Stimulated activated CD4-positive, alpha-beta T cell treated with anti-CD3 and anti-CD28 coated beads, Interleukin-12 subunit alpha, Interleukin-12 subunit beta, amount 100 ng/mL, for 24 hours (primary cell): ENCODE measurements at places on chromosomes 6 and 20.

GRCh38 chr6:34512738-34513115 is 43.4 kb downstream of the SPDEF start:
- no peak for DNase-seq

DNA sequence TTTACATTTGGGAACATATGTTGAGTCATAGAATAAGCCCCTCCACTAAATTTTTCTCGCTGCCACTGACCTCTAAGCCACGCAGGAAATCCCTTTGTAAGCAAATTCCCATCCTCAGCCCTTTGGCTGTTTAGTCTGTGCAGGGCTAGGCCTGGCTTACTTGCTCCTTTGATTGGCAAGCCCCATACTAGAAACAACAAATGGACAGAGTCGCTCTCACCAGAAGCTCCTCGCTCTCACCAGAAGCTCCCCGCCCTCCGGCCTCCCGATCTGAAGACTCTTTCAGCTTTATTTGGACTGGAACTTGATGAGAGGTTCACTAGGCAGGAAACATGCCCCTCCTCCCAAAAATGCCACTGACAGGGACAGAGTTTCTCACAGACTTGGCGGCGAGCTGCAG is 149.2 kb upstream of the EXOC2 start:
- DNase-seq, result no peak

- DNase-seq, result no peak
Measured at GRCh38 chr6:147156799-147157382, 47.3 kb upstream of the STXBP5 start.

DNA sequence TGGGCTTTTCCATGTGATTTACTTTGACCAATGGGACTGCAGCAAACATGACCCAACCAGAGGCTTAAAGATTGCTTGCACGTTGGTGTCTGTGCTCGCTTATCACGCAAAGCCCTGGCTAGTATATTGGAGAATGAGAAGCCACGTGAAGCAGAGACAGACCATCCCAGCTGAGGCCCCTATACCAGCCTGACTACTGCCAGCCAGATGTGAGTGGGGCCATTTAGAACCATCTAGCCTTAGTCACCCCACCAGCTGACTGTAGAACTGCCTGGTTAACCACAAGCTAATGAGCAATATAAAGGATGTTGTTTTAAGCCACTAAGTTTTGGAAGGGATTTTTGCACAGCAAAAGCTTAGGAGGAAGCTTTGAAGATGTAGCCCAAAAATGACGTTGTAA is 74.5 kb downstream of the MACROD2 start:
- DNase-seq, result no peak

DNA sequence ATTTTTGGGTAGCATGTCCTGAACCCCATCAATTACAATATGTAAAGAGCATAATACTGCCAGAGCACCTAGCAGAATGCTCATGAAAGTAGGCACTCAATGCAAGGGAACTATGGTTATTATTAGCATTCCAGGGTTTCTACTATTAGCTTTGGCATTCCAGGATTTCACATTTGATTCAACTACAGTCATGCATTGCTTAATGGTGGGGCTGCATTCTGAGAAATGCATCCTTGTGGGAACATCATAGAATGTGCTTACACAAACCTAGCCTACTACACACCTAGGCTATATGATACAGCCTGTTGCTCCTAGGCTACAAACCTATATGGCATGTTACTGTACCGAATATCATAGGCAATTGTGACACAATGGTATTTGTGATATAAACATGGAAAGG is 247.8 kb downstream of the CD83 start:
- DNase-seq, result no peak

DNA sequence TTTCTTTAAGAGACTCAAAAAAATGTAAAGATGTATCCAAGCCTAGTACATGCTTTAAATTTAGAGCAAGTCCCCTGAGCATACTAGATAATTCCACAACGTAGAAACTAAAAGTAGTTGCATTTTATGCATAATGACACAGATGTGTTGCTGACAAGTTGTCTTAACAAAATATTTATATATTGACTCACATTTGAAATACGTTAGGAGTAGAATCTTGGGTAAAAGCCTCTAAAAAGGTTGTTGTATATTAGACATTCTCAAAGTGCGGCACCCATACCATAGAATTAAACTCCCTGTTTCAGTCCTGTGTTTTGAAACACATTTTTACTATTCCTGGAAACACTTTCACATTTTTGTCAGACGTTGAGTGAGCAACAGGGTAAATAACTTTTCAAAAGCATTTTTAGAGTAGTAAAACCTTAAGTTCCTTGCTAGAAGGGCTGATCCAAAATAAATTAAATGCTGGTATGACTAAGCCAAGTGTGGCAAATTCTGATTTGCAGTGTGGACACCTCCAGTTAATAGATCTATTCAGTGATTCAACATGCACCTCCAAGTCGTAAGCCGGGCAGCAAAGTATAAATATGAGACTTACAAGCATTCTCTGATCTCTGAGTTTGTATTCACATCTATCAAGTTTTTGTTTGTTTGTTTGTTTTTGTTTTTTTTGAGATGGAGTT is 97.5 kb downstream of the GMDS start:
- no peak for DNase-seq

GRCh38 chr6:152453421-152453820 is 183.7 kb downstream of the SYNE1 start:
- DNase-seq, result no peak

GRCh38 chr20:36754656-36755222 is 8.8 kb upstream of the NDRG3 start:
- no peak for DNase-seq

DNA sequence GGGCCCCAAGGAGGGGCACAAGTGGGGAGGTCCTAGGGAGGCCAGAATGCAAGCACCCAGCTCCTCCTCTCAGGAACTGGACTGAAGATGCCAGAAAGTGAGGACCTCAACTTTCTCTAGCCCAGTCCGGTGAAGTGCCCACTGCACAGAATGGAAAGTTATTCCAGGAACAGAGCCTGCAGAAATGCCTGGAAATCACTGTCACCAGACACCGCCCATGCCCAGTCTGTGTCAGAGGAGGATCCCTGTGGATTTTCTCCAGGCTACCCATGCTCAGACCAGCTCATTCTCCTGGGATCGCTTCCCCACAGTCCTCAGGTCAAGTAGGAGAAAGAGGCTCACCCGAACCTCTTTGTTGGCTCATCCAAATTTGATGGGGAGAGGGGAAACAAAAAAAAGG is 6.5 kb downstream of the PRPH2 start:
- DNase-seq, result no peak

DNA sequence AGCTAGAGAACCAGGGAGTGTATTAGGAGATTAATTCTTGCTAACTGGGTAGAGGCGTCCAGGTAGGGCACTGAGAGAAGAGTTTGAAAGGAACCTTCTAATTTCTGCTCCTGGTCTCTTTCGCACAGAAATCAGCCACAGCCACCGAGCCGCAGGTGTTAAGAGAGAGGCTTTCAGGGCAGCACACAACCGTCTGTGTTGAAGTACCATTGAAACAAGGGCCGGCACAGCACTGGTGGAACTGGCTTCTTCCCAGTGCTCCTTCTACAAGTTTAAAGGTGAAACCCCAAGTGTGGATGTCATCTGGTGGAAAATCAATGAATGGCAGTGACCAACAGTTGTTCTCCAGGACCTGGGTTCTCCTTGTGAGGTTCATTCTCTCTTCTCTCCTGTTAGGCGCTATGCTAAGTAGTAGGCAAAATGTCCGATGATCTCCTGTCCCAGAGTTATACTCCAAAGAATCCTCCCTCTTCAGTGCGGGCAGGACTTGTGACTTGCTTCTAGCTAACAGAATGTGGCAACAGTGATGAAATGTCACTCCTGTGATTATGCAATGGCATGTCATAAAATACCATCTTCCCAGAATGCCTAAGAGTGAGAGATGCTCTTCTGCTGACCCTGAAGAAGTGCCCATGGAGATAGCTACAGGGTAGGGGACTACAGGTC is 15.0 kb upstream of the RIN2 start:
- no peak for DNase-seq

DNA sequence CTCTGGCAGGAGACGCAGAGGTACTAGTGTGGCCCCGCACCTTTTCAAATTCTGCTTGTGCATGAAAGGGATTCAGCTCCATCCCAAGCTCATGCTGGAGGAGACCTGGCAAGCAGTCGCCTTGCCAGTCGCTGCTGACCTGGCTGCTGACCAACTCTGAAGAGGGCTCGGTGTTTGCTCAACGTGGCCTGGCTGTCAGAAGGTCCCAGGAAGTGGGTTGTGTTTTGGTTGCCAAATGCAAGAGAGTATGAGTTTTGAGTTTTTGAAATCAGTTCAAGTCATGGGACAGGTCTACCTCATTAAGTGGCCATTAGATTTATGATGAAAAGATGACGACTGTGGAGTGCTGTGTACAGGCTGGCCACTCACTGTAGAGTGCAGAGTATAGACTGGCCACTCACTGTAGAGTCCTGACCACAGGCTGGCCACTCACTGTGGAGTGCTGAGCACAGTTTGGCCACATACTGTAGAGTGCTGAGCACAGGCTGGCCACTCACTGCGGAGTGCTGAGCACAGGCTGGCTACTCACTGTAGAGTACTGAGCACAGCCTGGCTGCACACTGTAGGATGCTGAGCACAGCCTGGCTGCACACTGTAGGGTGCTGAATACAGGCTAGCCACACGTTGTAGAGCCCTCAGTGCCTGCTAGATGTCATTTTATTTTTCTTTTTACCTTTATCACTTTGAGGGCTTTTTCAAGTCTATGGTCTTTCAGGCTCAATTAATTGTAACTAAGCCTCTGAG is 193.9 kb downstream of the ZNF217 start:
- DNase-seq, result no peak

GRCh38 chr6:44333942-44334341 is 8.5 kb upstream of the SPATS1 start:
- no peak for DNase-seq

GRCh38 chr6:12034837-12035236 is 22.7 kb downstream of the HIVEP1 start:
- DNase-seq, result no peak

- no peak for DNase-seq
Measured at GRCh38 chr6:15470746-15471145, 192.1 kb downstream of the DTNBP1 start.

- no peak for DNase-seq
Measured at GRCh38 chr20:50471231-50471630, 39.0 kb upstream of the PTPN1 start.

GRCh38 chr20:11777387-11778205 is 140.1 kb upstream of the BTBD3 start:
- no peak for DNase-seq

GRCh38 chr6:77857421-77857820 is 204.6 kb downstream of the MEI4 start:
- DNase-seq, result no peak

DNA sequence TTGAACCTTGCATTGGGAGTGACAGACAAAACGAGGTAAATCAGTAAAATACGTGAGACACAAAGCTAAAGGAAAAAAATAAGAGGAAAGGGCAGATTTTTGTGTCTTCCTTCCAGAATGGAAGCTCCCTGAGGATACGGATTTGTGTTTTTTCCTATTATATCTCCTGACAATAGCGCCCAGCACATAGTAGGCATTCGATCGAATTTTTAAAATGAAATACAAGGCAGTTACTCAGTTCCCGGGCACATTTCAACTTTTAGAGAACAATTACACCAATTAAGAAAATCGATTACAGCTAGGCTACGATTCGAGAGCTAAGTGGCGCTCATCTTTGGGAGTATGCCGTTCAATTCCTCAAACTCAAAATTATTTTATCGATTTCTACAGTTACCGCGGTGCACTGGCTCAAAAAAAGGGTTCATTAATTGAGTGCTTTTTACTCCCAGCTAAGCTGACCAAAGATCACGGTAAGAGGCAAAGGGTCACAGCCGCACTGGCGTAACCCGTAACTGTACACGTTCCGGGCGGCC is 443 bp downstream of the RMND1 start:
- no peak for DNase-seq

GRCh38 chr6:159875194-159875593 is 15.6 kb upstream of the MAS1 start:
- DNase-seq, result no peak

- no peak for DNase-seq
Measured at GRCh38 chr6:22921828-22922227, 352.5 kb downstream of the HDGFL1 start.

GRCh38 chr6:39281312-39281980 is 32.8 kb downstream of the KCNK17 start:
- no peak for DNase-seq

DNA sequence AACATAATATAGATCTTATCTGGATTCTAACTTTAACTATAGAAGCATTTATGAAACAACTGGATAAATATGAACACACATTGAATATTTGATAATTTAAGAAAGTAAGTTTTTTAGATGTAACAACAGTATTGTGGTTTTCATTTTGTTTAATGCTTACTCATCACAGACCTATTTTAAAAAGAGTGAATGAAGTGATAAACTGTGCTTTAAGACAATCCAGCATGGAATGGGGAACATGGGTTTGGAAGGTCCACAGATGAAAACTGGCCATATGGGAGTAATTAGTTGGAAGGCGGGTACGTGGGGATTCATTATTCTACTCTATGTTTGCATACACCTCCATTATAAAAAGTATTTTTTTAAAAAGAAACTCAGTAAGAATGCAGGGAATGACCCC is 21.2 kb downstream of the EPB41L2 start:
- no peak for DNase-seq

DNA sequence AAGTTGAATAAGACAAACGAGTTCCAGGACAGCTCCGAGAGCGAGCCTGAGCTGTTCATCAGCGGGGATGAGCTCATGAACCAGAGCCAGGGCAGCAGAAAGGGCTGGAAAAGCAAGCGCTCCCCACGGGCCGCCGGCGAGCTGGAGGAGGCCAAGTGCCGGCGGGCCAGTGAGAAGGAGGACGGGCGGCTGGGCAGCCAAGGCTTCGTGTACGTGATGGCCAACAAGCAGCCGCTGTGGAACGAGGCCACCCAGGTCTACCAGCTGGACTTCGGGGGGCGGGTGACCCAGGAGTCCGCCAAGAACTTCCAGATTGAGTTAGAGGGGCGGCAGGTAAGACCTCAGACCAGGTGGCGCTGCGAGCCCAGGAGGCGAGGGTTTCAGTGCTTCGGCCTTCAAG is 56.0 kb upstream of the TMEM181 start:
- DNase-seq, result no peak

GRCh38 chr6:116017546-116018295 is 43.0 kb downstream of the FRK start:
- DNase-seq, result no peak

- no peak for DNase-seq
Measured at GRCh38 chr6:29757282-29757681, 34.0 kb downstream of the HLA-F start.

DNA sequence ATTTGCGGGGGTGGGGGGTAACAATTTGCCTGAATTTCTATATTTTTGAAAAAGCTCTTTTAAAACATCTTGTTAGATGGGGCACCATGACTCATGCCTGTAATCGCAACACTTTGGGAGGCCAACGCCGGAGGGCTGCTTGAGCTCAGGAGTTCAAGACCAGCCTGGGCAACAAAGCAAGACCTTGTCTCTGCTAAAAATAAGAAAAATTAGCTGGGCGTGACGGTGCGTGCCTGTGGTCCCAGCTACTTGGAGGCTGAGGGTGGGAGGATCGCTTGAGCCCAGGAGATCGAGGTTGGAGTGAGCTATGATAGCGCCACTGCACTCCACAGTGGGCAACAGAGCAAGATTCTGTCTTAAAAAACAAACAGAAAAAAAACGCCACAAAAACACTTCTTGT is 41.5 kb upstream of the TIAM2 start:
- no peak for DNase-seq

- DNase-seq, result no peak
Measured at GRCh38 chr20:25005220-25005619, 12.7 kb upstream of the APMAP start.
